Fibroblast of skin of left quadriceps (primary cell): ENCODE measurements at places on chromosomes 1 and 21.

DNA sequence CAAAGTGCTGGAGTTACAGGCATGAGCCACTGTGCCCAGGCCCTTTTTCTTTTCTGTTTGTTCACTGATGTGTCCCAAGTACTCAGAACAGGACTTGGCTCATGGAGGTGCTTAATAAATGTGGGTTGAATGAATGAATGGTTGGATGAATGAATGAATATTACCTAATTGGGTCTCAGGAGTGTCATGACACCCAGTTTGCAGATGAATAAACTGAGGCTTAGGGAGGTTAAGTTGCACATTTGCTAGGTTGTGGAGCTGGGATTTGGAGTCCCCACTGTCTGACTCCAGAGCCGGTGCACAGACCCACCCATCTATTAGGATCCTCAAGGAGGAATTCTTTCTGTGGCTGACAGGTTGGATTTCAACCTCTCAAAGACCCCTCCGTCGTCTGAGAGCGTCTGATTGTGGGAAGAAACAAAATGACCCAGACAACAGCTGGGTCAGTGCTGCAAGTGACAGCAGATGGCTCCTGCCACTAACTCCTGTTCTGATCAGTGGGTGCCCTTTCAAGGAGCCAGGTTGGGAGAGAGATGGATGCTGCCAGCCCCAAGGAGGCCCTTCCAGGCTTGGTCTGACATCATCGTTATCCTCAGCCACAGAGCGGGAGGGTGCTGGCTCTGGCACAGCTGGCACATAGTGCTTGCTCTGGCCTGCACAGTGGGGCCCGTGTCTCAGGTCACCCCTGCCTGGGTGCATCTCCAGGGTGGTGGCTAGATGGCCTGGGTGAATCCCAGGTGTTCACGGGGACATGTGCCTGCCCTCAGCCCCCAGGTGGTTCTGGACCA is 24.2 kb downstream of the ARHGEF10L start:
- DNase-seq = no peak

DNA sequence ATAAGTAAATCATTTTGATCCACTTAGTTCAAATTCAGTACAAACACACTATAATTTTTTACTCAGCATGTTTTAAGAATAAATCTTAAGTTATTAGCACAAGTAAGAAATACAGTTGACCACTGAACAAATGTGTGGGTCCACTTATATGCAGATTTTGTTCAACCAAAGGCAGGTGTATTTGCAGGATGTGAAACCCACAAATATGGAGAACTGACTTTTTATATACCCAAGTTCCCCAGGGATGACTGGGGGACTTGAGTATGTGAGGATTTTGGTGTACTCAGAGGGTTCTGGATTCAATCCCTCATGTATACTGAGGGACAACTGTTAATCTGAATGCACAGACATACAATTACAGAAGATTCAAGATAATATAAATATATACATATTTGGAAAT is 25.7 kb upstream of the ERICH3 start:
- DNase-seq = no peak

- DNase-seq = no peak
Observed at GRCh38 chr1:71343686-71344416, 263.0 kb upstream of the ZRANB2 start.

DNA sequence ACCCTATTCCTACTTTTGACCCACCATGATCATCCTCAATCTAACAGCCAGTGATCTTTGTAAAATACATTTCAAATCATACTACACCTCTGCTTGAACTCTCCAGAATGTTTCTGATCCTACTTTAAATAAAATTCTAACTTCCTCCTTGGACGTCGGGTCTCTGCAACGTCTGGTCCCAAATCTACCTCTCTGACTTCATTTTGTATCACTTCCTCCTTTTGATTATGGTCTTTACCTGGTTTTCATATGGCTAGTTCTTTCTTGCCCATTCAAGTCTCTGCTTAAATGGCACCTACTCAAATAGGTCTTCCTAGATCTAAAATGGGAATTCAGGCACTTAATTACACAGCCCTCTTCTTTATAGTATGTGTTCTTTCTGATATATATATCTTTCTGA is 18.2 kb downstream of the PLPPR4 start:
- DNase-seq = no peak

GRCh38 chr1:53291574-53291973 is 36.3 kb downstream of the LRP8 start:
- no peak for DNase-seq

DNA sequence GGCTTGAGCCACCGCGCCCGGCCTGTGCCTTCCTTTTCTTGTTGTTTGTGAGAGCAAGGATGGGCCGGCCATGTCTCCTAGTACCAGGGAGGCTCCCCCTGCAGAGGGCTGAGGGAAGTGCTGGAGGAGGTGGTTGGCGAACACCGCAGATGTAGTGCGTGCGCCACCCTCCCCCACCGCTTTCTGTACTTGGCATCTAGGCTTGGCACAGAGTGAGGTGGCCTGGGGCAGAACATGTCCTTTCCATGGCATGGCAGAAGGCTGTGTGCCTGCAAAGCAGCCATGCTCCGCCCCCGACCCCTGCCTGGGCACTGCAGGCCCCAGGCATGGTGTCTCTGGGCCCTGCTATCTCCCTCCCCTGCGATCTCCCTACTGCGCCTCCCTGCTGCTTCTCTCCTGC is 30.7 kb downstream of the ALPL start:
- DNase-seq = no peak

DNA sequence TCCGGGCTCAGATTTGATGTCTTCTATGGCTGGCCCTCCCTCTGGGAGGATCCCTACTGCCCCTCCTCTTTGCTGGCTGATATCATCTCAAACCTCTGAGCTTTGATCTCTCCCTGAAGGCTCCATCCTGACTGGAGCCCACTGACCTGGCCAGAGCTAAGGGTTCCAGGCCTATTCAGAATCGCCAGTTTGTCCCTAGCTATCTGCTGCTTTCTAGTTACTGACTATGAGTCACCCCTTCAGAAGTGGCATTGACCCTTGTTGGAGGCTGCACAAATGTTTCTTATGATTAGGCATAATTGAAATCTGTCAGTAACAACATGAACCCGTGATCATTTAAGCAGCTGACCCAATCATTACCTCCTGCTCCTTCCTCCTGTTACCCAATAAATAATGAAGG is 87.1 kb downstream of the ABCA4 start:
- no peak for DNase-seq

GRCh38 chr1:212478467-212479025 is 45.8 kb downstream of the NENF start:
- DNase-seq = no peak

DNA sequence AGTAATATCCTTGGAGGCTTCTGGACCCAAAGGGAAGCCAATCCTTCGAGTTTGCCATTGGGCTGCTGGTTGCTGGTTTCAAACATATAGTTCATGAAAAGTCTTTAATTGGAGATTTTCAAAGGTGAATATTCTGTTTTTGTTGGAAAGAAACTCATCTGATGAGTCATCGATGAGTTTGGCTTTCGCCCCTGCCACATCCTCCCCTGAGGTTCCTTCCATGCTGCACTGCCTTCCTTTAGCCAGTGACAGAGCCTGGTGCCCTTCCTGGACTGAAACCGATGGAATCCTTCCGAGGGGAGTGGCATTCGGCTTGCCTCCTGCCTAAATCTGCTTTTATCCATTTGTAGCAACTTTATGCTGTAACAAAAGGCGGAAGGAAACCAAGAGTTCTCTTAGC is 550.0 kb downstream of the KIF26B start:
- DNase-seq = no peak

GRCh38 chr1:114336360-114336759 is 174.6 kb downstream of the TRIM33 start:
- DNase-seq = no peak

DNA sequence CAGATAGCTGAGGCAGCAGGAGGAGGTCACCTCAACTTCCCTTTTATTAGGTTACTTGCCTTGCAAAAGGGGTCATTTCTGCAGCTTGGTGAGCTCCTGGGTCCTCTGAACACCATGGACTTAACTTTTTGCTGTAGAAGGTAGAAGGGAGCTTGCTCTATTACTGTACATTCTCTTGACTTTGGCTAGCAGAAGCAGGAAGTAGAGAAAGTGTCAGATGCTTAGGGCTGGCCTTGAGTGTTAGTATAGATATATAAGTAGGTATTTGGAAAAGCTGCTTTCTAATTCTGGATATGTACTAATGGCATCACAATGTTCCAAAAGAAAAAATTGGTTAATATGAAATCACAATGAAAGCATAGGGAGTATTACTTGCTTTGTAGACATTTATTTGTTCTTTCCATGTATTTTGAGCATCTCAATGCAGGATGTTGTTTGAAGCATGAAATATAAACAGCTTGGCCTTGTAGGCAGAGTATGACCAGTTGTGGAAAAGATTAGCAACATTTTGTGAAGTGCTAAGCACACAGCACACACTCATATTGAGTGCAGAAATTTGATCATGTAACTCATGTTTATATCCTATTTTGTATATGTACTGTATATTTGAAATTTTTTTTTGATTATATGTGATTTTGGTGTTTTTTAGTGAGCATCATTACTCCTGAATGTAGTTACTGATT is 108.8 kb downstream of the DYRK1A start:
- DNase-seq = no peak

GRCh38 chr1:1428174-1428573 is 7.1 kb upstream of the ANKRD65 start:
- no peak for DNase-seq

DNA sequence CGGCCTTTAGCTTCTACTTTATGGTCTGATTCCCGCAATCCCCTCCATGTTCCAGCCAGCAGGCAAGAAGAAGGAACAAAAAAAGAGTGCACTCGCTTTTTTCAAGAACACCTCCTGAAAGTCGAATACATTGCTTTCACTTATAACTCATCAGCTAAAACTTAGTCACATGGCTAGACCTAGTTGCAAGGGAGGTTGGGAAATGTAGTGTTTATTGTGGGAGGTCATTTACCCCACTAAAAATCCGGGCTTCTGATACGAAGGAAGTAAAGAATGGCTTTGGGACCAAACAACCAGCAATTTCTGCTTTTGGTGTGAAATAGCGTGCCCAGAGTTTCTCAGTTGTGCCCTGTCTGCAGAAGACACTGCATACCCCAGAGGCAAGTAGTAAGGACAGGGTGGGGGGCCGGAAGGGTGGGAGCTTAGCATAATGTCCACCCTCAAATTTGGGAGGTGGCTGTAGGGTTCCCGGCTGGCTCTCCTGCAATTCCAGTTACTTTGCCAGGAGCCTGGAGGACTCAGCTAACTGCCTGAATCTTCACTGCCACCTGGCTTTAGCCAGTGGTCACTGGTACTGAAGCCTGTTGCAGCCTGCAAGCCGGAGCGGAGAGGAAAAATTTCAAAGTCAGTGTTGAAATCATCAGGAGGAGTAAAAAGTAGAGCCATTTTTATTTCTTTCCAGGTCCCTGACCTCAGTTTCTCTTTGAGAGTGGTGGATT is 57.7 kb upstream of the F3 start:
- no peak for DNase-seq

GRCh38 chr1:201298396-201299381 is 15.4 kb downstream of the PKP1 start:
- no peak for DNase-seq

GRCh38 chr21:37904856-37905255 is 11.4 kb downstream of the KCNJ6 start:
- DNase-seq = no peak

DNA sequence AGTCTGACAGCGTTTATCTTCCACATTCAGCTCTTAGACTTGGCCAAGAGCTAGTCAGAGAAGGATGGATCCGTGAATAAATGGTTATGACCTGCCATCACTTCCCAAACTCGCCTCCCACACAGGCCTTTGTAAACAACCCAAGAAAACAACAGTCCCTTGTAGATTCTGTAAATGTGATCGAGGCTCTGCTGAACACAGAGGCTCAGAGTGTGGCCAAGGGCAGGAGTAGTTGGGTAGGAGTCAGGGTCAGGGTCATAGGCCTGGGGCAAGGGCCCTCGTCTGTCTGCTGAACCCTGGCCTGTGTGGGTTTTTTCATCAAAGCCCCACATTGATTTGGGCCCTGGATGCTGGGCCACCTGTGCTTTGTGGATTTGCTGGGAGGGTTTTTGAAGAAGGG is 32.7 kb downstream of the NCMAP start:
- no peak for DNase-seq

GRCh38 chr1:207799989-207800648 is 48.3 kb downstream of the CD46 start:
- DNase-seq = no peak

GRCh38 chr1:220698607-220699016 is 8.4 kb downstream of the C1orf115 start:
- no peak for DNase-seq

- DNase-seq = no peak
Observed at GRCh38 chr1:172778456-172779455, 119.9 kb downstream of the FASLG start.

GRCh38 chr1:18531503-18531845 is 50.7 kb downstream of the KLHDC7A start:
- DNase-seq = no peak

GRCh38 chr21:25660233-25660632 is 21.2 kb downstream of the JAM2 start:
- no peak for DNase-seq

GRCh38 chr1:245754463-245754961 is 599.7 kb downstream of the KIF26B start:
- DNase-seq = no peak

GRCh38 chr1:36520771-36521420 is 38.2 kb upstream of the CSF3R start:
- no peak for DNase-seq

- DNase-seq = no peak
Observed at GRCh38 chr1:222106377-222106776, 364.5 kb upstream of the DUSP10 start.

DNA sequence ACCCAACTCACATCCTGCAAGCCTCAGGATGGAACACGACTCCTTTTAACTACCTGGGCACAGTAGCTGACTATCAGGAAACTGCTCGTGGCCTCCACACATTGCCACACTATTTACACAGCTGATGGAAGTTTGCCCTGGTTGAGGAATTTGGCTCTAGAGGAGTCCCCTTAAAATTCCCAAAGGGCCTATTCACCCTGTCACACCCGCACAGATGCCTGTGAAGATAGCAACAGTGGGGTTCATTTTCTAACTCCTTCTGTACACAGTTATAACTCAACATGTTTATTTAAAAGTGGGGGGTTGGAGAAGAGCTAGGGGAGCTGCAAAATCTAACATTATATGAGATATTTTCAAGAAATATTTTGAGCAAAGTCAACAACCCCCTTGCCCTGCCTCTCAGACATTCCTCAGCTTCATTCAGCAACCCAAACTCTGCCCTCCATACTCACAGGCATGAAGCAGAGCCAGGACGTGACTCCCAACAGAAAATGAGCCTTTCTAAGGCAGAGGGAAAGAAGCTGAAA is 35.8 kb upstream of the CCN1 start:
- no peak for DNase-seq

GRCh38 chr21:36386031-36386642 is 945 bp downstream of the CHAF1B start:
- DNase-seq = no peak

DNA sequence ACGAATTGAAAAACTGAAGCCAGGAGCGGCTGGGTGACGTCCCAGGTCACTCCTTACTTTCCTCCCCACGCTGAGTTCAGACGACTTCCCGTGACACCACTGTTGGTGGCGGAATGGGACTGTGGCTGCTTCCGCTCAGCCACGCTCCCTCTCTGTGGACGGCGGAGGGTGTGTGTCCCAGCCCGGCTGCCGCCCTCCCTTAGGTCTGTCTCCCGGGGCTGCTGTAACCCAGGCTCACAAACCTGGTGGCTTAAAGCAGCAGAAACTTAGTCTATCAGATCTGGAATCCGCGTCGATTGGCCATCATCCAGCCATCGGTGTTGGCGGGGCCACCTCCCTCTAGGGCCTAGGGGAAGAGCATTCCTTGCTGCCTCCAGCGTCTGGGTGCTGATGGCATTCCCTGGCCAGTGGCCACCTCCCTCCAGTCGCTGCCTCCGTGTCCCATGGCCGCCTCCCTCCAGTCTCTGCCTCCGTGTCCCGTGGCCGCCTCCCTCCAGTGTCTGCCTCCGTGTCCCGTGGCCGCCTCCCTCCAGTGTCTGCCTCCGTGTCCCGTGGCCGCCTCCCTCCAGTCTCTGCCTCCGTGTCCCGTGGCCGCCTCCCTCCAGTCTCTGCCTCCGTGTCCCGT is 17.5 kb downstream of the TRPM2 start:
- DNase-seq = no peak
